Activated B cell treated with CpG ODN at 0.5 μM for 24 hours (primary cell): ENCODE measurements at places on chromosomes 2 and 18. TPM values are rescaled to one million over a fixed set of nuclear protein-coding genes. Genes with fewer than 3 reads are reported as not detected.
A peak's percentile ranks its signal among the peaks of the same experiment; 100 is the strongest.

DNA sequence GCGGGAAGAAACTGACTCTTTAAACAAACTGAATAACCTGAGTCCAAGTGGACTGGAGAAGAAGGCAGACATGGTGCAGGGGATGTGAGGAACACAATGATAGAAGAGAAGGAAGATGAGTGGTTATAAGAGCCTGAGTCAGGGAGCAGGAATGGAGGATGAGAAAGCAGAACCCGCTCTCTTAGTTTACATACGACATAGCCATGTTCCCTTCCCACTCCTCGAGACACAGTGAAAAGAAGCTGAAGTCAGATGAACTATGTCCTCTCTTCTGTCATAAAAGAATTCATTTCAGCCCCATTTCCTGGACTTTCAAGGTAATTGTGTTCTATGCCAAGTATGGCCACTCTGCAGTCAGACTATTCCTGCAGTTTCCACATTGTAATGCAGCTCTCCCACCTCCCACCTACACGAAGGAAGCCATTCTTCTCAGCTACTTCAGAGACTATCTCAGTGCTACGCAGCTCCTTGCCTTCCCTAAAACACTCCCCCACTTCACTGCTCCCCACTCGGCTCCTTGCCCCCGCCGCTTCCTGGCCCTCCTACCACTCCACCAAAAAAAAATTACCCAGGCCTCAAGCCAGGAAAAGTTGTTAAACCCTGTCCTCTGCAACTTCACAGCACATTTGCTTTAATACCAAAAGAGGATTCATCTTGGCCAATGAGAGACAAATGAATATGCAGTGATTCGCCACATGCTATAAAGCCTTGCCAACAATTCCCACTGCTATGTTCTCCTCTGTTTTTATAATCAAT is 323.4 kb upstream of the EPHA4 start:
- no peak overlapping the region for H3K27ac ChIP-seq
- DNase-seq = no peak
- no peaks in the 10 kb centered on the region for H3K27me3 ChIP-seq
- no peaks in the 10 kb centered on the region for H3K36me3 ChIP-seq

DNA sequence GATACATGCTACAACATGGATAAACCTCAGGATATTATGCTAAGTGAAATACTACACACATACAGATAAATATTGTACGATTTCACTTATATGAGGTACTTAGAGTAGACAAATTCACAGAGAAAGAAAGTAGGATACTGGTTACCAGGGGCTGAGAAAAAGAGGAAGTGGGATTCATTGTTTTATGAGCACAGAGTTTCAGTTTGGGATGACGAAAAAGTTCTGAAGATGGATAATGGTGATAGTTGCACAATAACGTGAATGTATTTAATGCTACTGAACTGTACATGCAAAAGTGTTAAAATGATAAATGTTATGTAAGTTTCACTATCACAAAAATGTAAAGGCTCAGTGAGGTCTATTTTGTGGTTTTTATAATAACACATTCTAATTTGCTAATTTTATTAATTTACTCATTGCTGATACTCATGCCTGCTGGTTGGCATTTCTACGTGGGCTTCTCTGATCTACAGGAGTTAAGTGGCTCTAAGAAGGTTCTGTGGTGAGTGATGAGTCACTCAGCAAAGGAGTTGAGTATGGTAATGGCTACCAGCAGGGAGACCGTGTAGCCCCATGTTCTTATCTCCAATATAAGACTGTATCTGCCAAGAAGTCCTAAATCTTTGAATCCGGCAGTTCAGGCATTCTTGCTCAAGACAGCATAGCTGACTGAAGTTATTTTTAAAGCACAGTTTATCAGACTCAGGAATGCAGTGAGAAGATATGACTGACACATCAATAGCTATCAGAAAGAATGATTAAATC is 41.1 kb downstream of the UPP2 start:
- peaks cover 4% of the 10 kb centered on the region for H3K27me3 ChIP-seq
- H3K4me1 ChIP-seq = peaks cover 3% of the 10 kb centered on the region
- H3K27ac ChIP-seq = no peak overlapping the region
- no peaks in the 10 kb centered on the region for H3K36me3 ChIP-seq
- H3K4me3 ChIP-seq = no peak overlapping the region

GRCh38 chr2:111698743-111699554 is 185.0 kb downstream of the ANAPC1 start:
- H3K4me1 ChIP-seq = peaks cover 13% of the 10 kb centered on the region
- H3K36me3 ChIP-seq = no peaks in the 10 kb centered on the region
- DNase-seq = no peak
- H3K27ac ChIP-seq = no peak overlapping the region

GRCh38 chr18:47260924-47261701 is 9.7 kb upstream of the SKOR2 start:
- DNase-seq = no peak
- H3K36me3 ChIP-seq = no peaks in the 10 kb centered on the region
- H3K4me3 ChIP-seq = no peak overlapping the region
- no peak overlapping the region for H3K27ac ChIP-seq

GRCh38 chr2:64943387-64944150 is 45.6 kb upstream of the SLC1A4 start:
- no peak for DNase-seq
- H3K36me3 ChIP-seq = peaks cover 3% of the 10 kb centered on the region
- H3K4me1 ChIP-seq = peaks cover 85% of the 10 kb centered on the region
- no peak overlapping the region for H3K4me3 ChIP-seq

GRCh38 chr2:46547223-46548102 is 68.1 kb downstream of the TMEM247 start:
- peaks cover 41% of the 10 kb centered on the region for H3K36me3 ChIP-seq
- peak overlapping the region; percentile 78 for H3K4me3 ChIP-seq
- peak overlapping the region; percentile 91 for H3K27ac ChIP-seq
- no peak for DNase-seq

- no peak overlapping the region for H3K4me3 ChIP-seq
- H3K4me1 ChIP-seq = peaks cover 17% of the 10 kb centered on the region
Observed at GRCh38 chr18:57627488-57627887, 5.9 kb upstream of the NARS1 start.

DNA sequence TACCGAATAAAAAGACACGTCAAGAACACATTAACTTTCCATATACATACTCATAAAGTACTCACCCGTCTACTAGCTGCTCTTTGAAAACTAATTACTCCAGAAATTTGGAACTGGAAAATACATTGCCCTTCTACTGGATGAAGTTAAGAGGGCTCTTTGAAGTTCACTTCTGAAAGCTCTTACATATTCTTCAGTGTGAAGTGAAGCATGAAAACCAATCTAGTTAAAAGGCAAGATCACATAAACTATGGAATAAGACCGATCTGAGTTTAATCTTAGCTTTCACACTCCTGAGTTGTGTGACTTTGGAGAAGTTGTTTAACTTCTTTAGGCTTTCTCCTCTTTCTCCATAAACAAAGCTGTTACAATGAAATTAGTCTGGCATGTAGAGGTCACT is 38.5 kb downstream of the REV1 start:
- H3K36me3 ChIP-seq = peaks cover 71% of the 10 kb centered on the region
- DNase-seq = no peak
- H3K27ac ChIP-seq = no peak overlapping the region
- peaks cover 1% of the 10 kb centered on the region for H3K4me1 ChIP-seq
- H3K4me3 ChIP-seq = no peak overlapping the region
- no peaks in the 10 kb centered on the region for H3K27me3 ChIP-seq

- no peak overlapping the region for H3K27ac ChIP-seq
- H3K27me3 ChIP-seq = peaks cover 5% of the 10 kb centered on the region
- no peaks in the 10 kb centered on the region for H3K4me1 ChIP-seq
- no peak overlapping the region for H3K4me3 ChIP-seq
- DNase-seq = no peak
Observed at GRCh38 chr2:137964859-137965459, 686 bp downstream of the HNMT start.

- H3K4me3 ChIP-seq = no peak overlapping the region
- H3K36me3 ChIP-seq = no peaks in the 10 kb centered on the region
- H3K27me3 ChIP-seq = no peaks in the 10 kb centered on the region
- no peak for DNase-seq
Observed at GRCh38 chr2:214393796-214394195, 17.1 kb upstream of the VWC2L start.

- DNase-seq = no peak
- H3K27me3 ChIP-seq = peaks cover 13% of the 10 kb centered on the region
- H3K4me3 ChIP-seq = no peak overlapping the region
- no peaks in the 10 kb centered on the region for H3K4me1 ChIP-seq
- H3K36me3 ChIP-seq = no peaks in the 10 kb centered on the region
Observed at GRCh38 chr2:11097038-11097720, 58.1 kb upstream of the SLC66A3 start.

DNA sequence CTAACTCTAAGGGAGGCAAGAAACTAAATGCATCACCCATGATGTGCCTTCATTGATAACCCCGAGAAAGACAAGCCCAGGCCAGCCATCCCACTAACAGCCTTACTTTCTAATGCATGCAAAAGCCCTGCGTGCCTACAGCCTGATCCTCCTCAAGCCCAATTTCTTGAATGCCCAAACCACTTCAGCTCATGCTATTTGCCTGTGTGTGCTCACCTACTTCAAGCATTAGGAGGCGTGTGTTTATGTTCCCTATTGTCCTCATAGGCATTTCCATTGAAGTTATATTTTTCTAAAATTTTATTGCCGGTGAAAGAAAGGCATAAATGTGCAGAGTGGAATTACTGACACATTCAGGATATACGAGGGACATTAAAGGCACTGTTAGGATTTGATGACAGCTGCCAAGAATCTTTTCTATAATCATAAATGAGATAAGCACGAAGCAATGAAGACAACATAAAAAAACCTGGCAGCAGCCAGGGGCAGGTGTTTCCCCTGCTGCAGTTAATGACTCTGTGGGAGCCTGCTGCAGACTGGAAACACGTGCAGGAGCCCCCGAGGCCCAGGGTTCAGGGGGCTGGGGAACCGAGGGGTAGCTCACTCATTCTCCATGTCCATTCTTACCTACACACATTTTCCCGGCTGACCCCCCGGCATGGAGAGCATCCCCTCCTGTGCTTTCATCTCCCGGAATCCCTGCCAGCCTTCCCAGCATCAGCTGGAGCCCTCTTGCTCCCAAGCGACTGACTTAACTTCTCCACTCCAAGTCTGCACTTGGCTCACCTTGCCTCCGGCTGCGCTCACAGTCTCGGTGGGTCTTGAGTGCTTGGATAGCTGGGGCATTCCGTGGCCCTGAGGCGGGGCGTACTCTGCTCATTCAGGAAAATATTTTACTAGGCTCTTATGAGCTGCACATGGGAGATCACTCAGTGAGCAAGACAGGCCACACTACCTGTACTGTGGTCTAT is 292.3 kb upstream of the SIX2 start:
- H3K27ac ChIP-seq = no peak overlapping the region
- no peaks in the 10 kb centered on the region for H3K36me3 ChIP-seq
- H3K4me1 ChIP-seq = no peaks in the 10 kb centered on the region
- DNase-seq = no peak
- H3K27me3 ChIP-seq = peaks cover 18% of the 10 kb centered on the region
- H3K4me3 ChIP-seq = no peak overlapping the region

GRCh38 chr2:16011621-16011960 is 71.2 kb downstream of the MYCN start:
- no peaks in the 10 kb centered on the region for H3K36me3 ChIP-seq
- no peak overlapping the region for H3K27ac ChIP-seq
- H3K4me1 ChIP-seq = peaks cover 3% of the 10 kb centered on the region

DNA sequence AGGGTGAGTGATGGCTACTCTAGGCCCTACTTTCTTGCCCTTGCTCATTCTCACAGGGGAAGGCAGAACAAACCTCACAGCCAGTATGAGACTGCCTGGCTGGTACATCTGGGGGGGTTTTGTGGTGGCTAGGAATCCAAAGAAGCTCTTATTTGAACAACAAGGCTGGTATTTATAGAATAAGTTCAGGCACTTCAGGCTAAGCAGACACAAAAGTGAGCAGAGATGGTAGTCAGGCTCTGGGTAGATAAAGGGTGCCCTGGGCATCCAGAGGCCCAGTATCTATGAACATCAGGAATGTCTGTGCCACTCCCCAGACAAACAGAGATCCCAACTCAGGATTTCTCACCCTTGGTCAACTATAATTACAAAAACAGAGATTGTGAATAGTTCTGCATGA is 57.2 kb upstream of the RTN4 start:
- H3K27me3 ChIP-seq = no peaks in the 10 kb centered on the region
- DNase-seq = no peak
- no peak overlapping the region for H3K27ac ChIP-seq
- no peaks in the 10 kb centered on the region for H3K36me3 ChIP-seq
- H3K4me3 ChIP-seq = no peak overlapping the region

- H3K4me1 ChIP-seq = no peaks in the 10 kb centered on the region
- no peak for DNase-seq
- peaks cover 8% of the 10 kb centered on the region for H3K27me3 ChIP-seq
- H3K27ac ChIP-seq = no peak overlapping the region
Observed at GRCh38 chr2:20381457-20381856, 30.8 kb upstream of the PUM2 start.

DNA sequence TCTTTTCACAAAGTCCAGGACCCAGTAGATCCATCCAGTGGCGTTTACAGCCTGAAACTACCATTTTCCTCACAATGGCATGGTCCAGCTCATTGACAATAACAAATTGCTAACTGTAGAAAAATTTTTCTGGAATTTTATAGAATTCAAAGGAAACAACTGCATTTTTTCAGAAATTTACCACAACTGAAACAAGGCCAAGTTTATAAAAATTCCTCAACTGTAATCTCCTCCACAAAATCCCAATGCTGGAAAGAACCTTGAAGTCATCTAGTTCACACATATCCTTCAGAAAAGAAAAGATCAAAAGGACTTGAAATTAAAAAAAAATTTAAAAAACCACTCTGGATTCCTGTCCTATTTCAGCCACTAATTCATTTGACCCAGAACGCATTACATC is 226.0 kb upstream of the CTAGE1 start:
- no peak for DNase-seq
- H3K36me3 ChIP-seq = no peaks in the 10 kb centered on the region
- H3K27ac ChIP-seq = no peak overlapping the region
- H3K4me3 ChIP-seq = no peak overlapping the region
- no peaks in the 10 kb centered on the region for H3K27me3 ChIP-seq

DNA sequence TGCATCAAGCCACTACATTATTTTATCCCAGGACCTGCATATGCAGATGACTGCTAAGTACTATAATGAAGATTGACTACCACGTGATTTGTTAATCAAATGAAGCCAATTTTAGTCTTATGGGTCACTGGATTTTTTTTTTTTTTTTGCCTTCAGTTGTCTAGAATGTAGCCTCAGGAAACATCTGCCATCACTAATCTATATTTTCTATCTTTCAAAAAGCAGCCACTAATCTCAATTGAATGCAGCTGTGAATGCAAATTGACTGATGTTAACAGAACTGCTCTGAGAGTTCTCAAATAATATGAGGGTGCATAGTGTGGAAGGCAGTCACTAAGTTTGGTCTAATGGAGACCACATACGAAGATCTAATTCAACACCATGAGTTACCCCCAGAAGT is 106.3 kb downstream of the ABCA12 start:
- no peaks in the 10 kb centered on the region for H3K27me3 ChIP-seq
- H3K36me3 ChIP-seq = no peaks in the 10 kb centered on the region
- no peak overlapping the region for H3K27ac ChIP-seq
- no peaks in the 10 kb centered on the region for H3K4me1 ChIP-seq

Gene MYO5B
- 0.49 and 0.51 TPM in 2 replicates for total RNA-seq

Gene RAPGEF4
- 0.17 TPM in 1 of 2 replicates, not detected in the other for total RNA-seq

Gene RAB6C
- not detected in 2 replicates for total RNA-seq

Gene ACVR1C
- total RNA-seq = 0.20 and 0.32 TPM in 2 replicates

Gene GAD1
- total RNA-seq = not detected in 2 replicates

Gene SULT1C2
- not detected in 2 replicates for total RNA-seq

Gene ZBTB14
- total RNA-seq = 19.4 and 20.9 TPM in 2 replicates

Gene PJVK
- 2.0 and 3.1 TPM in 2 replicates for total RNA-seq

Gene TNFAIP6
- total RNA-seq = 0.29 TPM in 1 of 2 replicates, not detected in the other
